H4 (cell line): ENCODE measurements at places on chromosomes 16 and 17. TPM values are rescaled to one million over a fixed set of nuclear protein-coding genes. Genes with fewer than 3 reads are reported as not detected.
A peak's percentile ranks its signal among the peaks of the same experiment; 100 is the strongest.

Gene SLC9A5
- 0.81 and 1.4 TPM in 2 replicates for total RNA-seq

Gene C16orf95
- total RNA-seq: 8.0 and 13.4 TPM in 2 replicates

Gene RNF43
- 1.8 and 2.1 TPM in 2 replicates for total RNA-seq

- DNase-seq: no peak
These were observed 251.4 kb upstream of the RPL38 start for GRCh38 chr17:73952082-73952479.

DNA sequence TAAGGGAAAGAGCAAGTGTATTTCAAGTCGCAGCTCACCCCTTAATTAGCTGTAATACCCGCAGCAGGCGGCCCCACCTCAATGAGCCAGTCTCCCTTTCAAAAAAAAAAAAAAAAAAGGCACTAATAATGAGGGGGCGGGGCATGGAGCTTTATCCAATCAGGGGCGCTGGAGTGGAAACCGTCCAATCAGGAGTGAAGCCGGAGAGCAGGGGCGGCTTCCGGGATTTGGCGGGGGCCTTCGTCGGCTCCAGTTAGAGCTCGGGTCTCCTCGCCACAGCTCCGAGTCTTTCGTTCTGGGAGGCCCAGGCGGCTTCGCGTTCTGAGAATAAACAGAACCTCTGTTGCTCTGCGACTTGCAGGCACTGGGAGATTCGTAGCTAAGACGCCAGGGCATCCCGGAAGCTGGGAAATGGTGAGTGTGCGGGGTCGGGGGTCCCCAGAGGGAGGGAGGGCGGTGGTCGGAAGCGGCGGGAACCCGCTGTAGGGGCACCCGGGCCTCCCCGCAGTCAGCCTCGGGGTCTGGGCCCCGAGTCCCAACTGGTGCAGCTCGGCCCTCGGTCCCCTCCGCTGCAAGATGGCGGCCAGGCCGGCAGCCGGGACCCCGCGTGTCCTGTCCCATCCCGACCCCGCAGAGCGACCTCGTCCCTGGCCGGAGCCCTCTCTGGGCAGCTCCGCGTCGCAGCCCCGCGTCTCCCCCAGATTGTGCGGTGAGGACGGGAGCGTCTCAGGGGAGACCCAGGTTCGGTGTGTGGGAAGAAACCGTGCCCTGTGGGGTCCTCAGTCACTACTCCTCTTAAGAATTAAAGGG, at the start of gene ZNF267:
Gene ZNF267 (plus strand): TSS at position 252 of the 810 bp plus-strand sequence. CDS start 160 bp downstream, at position 412.
- peak; percentile 85 for DNase-seq

DNA sequence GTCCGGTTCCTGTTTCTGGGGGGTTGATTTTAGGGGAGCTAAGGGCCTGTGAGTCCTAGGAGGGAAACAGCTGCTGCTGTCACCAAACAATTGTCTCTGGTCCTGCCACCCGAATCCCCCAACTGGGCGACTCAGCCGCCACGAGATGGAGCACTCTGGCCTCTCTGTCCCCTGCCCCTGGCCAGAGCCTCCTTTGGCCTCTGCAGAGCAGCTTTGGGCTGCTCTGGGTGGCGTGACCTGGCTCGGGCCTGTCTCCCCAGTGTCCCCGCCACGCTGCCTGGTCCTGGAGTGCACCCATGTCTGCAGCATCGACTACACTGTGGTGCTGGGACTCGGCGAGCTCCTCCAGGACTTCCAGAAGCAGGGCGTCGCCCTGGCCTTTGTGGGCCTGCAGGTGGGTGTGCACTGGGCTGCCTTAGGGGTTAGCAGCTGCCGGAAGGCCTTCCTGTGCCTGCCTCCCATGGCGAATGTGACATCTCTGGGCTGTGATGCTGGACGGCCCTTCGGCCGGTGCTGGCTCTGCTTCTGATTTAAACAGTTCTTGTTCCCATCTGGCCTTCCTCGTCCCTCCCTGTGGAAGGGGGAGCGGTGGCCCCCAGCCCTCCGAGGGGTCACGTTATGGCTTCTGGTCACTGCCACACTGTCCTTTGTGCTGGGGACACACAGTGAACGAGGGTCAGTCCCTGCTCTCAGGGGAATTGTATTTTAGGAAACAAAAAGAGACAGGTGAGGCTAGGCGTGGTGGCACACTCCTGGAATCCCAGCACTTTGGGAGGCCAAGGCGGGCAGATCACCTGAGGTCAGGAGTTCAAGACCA, 11.6 kb upstream of the RNF213 start:
- DNase-seq: no peak
